ENCODE measurements at places on chromosomes 3 and 15.

GRCh38 chr15:51680321-51680720, 982 bp upstream of the SCG3 start:
- DNase-seq = no peak

- no peak for DNase-seq
Observed at GRCh38 chr15:65392368-65392767, 14.6 kb upstream of the IGDCC3 start.

DNA sequence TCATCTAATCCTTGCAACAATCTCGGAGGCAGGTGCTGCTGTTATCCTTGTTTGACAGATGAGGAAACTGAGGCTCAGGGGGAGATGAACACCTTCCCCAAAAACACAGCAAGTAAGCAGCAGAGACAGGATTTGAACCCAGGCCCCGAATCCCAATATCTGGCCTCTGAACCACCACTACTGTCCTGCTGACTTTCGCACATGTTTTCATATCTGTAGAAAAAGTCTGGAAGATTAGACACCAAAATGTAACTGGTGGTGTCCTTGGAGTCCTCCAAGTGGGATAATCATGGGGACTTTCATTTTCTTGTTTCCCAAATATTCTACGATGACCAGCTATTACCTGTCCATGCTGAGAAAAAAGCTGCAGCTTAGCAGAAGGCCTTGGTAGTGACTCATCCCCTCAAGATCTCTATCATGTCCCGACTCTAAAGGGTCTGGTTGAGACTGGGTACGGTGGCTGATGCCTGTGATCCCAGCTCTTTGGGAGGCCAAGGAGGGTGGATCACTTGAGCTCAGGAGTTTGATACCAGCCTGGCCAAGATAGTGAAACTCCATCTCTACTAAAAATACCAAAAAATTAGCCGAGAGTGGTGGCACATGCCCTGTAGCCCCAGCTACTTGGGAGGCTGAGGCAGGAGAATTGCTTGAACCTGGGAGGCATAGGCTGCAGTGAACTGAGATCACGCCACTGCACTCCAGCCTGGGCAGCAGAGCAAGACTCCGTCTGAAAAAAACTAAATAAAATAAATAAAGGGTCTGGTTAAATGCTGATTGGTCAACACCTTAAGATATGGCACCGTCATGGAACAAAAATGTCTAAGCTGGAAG, 8.6 kb downstream of the IRAK2 start:
- DNase-seq = no peak

- no peak for DNase-seq
Observed at GRCh38 chr3:7700539-7700938, 801.1 kb upstream of the LMCD1 start.

DNA sequence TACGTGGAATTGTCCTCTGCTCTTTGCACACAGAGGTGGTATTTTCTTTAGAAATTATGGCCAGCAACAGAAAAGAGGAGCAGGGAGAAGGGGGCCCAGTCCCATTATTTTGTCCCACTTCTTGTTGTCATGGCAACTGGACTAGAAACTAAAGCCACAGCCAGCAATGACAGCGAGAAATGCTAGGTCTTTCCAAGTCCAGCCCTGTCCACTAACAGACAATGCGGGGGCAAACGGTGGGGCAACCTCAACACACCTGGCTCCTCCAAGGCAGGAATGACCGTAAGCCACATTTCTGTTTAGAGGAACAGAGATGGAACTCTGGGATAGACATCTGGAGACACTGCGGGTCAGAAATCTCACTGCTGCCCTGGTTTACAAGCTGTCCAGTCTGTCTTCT, 107.3 kb downstream of the RFTN1 start:
- no peak for DNase-seq

- DNase-seq = no peak
Observed at GRCh38 chr3:16883723-16884083, 1.1 kb upstream of the PLCL2 start.

- no peak for DNase-seq
Observed at GRCh38 chr15:101646672-101647071, 5.5 kb downstream of the TM2D3 start.

DNA sequence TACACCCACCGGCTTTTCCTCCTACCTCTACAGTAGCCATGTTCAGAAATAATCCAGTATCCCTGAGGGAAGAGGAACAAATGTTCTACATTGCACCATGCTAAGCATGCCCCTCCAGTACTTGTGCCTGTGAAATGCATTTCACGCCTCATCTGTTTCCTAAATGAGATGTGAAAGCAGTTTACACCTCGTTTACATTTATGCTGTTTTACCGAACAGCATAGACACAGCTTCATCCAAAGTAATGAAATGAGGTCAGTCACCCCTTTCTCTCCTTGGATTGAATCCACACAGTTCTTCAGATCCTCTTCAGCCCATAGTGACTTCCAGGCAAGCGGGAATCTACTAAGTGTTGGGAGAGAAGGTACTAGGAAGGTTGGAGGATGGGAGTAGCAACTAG, 514.3 kb downstream of the PDCD6IP start:
- DNase-seq = no peak

- DNase-seq = no peak
Observed at GRCh38 chr3:81955878-81956277, 194.4 kb upstream of the GBE1 start.

- no peak for DNase-seq
Observed at GRCh38 chr15:68739390-68740080, 81.2 kb downstream of the ANP32A start.

DNA sequence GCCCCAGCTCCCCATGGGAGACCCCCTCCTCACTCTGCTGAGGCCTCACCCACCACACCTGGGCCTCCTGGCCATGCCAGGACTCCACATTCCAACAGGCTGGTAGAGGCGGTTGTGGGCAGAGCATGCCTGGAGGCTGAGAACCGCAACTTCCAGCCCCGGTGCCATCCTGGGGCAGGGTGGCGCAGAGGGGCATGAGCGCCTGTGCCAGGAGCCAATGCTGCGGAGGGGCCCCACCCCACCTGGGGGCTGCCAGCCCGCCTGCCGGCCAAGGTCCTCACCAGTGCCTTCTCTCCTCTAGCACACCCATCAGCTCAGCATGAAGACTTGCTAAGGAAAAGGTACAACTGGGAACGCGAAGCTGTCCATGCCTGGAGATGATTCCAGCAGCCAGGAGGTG, 34.3 kb upstream of the SLC6A6 start:
- no peak for DNase-seq

DNA sequence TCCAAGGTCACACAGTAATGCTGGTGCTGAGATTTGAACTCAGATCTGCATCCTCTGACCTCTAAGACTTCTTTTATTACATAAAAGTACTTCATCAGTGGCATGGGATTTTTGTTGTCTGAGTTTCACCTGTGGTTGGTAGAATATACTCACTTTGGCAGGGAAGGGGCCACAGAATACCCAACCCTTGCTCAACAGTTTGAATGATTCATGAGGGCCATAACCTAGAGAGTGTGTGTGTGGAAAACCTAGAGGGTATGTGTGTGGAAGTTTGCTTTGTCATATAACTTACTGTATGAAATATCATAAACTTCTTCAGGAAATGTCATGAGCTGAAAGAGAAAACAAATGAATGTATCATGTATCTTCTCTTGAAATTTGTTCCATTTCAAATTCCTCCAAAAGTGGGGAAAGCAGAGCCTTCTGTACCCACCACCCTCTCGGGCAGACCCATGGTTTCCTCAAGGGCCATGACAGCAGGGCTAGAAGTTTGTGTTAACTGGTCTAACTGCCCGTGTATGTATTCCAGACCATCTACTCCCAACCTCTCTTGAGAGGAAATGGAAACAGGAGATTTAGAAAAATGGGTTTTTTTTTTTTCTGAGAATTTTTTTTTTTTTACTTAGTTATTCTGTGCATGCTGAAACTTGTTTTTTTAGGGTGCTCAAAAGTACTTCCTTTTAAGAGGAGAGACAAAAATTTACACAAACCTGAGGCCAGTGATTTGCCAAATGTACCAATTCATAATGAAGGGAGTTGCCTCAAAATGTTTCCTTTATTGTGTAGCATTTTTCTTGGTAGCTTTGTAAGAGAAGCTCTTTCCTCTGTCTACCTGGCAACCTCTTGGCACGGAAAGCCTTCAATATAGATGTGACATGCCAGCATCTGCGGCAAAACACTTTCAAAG, 127.0 kb downstream of the TPRG1 start:
- DNase-seq = no peak

GRCh38 chr3:103372031-103372430, 937.2 kb downstream of the ZPLD1 start:
- no peak for DNase-seq

GRCh38 chr3:145719114-145719513, 441.9 kb downstream of the PLOD2 start:
- DNase-seq = no peak

- no peak for DNase-seq
Observed at GRCh38 chr3:39385456-39386090, 2.4 kb downstream of the SLC25A38 start.

DNA sequence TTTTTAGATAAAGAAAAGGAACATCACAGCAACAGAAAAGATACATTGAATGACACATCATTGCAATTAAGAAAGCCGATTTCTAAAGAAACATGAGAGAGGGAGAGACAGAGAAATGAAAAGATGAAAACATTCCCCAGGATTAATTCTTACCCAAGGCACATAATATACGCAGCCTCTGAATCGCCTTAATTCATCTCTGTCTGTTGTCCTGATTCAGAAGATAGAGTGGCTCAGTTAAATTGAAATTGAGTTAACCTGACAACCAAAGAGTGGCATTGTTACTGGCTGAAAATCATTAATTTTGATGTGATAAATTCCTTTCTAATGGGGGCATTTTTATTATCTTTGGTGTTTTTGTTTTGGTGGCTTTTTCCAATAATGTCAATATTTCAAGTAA, 701.9 kb downstream of the EDEM1 start:
- no peak for DNase-seq

GRCh38 chr3:186511245-186511644, 32.9 kb downstream of the CRYGS start:
- DNase-seq = no peak
